ENCODE measurements at places on chromosomes 7 and 10. TPM values are rescaled to one million over a fixed set of nuclear protein-coding genes. Genes with fewer than 3 reads are reported as not detected.

Gene PALD1
- total RNA-seq, result 6.0 TPM

- no peak for DNase-seq
These were observed 3.7 kb downstream of the STX1A start for GRCh38 chr7:73715648-73716317.

GRCh38 chr7:93409324-93409723 is 165.2 kb downstream of the CALCR start:
- DNase-seq, result no peak

DNA sequence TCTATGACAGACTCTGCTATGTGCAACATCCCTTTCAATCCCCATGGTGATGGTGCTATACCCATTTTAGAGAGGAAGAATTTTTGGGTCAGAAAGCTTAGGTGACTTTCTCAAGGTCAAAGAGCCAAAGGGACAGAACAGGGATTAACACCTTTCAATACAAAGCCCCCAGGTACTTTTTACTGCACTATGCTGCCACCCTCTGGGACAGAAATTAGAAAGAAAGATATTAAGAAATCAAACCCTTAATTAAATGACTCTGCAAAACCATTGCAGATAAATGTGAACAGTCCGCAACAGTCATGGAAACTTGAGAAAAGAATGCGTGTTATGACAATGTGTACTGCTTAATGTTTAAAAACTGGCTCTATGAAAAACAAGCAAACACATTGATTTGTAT is 673.7 kb downstream of the MAGI2 start:
- DNase-seq, result no peak

DNA sequence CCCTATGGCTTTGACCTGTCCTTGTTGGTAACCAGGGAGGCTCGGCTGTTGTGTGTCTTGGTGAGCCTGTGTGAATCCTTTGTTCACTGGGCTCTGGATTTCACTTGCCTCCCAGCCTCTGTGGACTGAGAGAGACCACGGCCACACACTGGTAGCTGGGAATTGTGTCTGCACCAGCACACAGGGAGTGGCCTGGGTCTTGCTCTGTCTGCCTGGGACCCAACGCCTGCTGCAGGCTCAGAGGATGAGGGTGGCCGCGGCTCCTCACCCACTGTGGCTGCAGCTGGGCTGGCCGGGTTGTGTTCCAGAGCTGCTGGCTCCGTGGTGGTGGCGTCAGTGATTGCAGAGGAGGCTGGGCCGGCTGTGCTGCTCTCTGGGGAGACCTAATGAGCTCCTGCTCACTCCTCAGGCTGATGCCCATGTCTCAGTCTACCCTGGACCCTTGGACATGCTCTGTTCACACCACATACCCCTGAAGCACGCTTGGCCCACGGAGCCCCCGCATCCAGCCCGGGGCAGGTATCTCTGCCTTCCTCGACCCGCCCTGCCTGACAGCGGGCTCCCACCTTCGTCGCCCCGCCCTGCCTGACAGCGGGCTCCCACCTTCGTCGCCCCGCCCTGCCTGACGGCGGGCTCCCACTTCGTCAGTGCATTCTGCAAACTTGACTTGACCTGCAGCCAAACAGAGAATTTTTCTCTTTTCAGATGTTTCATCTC is 328.5 kb downstream of the ADARB2 start:
- DNase-seq, result no peak

DNA sequence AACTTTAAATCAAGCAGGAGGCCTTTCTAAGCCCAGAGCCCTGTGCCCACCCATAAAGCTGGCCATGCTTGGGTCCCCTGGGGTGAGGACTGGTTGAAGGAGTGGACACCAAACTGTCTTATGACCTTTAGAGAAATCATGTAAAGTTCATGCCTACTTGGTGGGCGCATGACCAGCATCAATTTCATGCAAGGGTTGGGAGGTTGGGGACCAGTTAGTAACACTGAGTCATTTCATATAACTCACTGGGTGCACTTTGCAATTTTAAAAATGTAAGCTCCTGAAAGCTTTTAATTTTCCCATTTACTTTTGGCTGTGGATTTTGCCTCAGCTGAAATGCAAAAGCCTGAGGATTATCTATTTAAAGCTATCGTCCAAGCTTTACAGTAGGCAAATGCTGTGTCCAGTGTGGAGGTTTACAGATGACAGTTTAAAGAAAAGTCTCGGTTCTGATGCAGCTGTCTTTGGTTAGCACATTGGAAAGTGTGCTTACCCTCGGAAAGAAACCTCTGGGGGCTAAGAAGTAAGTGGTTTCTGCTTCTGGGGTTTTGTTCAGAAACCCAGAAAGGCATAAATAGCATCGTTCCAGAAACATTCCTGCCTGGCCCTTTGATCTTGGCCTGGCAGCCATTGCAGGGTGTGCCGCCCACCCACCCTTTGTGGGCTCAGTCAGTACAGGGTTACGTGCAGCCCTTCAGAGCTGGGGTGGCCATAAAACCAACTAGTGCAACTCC is 48.8 kb upstream of the CHST15 start:
- no peak for DNase-seq

DNA sequence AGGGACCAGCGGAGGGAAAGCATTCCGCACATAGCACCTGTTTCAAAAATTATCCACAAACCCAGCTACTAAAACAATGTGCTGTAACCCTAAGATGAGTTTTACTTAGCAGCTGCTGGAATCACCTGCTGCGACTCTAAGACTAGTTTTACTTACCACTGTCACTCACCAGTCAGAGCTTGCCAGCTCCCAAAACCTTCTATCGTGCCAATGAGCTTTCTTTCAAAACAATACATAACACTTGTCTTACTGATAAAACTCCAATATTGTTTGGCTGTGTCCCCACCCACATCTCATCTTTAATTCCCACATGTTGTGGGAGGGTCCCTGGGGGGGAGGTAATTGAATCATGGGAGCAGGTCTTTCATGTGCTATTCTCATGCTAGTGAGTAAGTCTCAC is 18.4 kb downstream of the ST8SIA6 start:
- no peak for DNase-seq

- no peak for DNase-seq
These were observed 23.8 kb downstream of the ELN start for GRCh38 chr7:74051629-74052410.

Data from lower leg skin (tissue), 4 donors.